ENCODE measurements at places on chromosomes 2 and 18.

GRCh38 chr2:203578759-203579643 is 43.9 kb upstream of the RAPH1 start:
- DNase-seq, result no peak

- DNase-seq, result no peak
Measured at GRCh38 chr2:211664321-211664720, 874.3 kb downstream of the ERBB4 start.

- DNase-seq, result no peak
Measured at GRCh38 chr2:140529706-140530105, 1601.1 kb downstream of the LRP1B start.

GRCh38 chr2:214575030-214575429 is 164.2 kb downstream of the VWC2L start:
- no peak for DNase-seq

GRCh38 chr2:231088754-231089153 is 32.1 kb downstream of the PSMD1 start:
- no peak for DNase-seq

GRCh38 chr2:148545390-148546256 is 98.9 kb upstream of the EPC2 start:
- DNase-seq, result no peak
